Fibroblast of lung (primary cell): ENCODE measurements at places on chromosomes 16 and 17. TPM values are rescaled to one million over a fixed set of nuclear protein-coding genes. Genes with fewer than 3 reads are reported as not detected.

The LITAFD gene
- total RNA-seq = not detected in 2 replicates

GRCh38 chr17:1511290-1511689, 5.1 kb downstream of the INPP5K start:
- DNase-seq = no peak

The CDH15 gene
- 0.26 and 0.99 TPM in 2 replicates for total RNA-seq

DNA sequence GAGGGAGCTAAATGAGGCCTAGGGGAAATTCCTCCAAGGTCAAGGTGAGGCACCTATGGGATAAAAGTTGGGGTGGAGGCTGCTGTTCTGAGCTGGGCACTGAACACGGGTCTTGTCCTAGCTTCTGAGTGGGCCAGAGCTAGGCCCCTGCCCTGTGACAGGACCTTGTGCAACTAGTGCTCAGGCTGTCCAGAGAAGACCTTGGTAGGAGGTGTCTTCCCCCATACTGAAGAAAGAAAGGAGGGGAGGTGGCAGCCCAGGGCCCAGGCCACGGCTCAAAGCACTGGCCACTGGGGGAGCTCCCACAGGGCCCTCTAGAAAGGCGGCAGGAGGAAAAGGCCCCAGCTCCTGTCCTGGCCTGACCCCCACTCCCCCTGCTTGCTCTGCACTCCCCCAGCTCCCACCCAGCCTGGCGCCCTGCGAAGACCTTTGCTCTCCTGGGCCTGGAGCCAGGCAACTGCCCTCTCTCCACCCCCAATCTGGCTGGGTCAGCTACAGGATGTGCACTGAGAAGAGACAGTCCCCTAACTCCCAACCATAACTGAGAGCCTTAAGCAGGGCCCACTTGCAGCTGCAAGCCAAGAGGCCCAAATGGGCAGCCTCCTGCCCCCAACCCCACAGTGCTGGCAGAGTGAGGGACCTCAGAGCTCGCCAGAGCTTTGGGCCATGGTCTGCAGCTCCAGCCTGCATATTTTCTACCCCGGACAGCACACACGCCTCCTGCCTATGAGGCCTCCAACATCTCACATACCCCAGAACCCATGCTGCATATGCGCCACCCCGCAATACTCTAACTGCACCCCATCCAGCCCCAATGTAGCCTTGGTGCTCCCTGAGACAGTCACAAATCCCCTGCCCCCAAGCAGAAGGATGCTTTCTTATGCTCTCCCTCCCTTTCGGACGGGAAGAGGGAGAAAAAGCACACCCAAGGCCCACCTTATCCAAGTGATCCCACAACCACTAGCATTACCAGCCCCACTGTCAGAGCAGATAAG, 15.3 kb downstream of the HSD11B2 start:
- DNase-seq = no peak

The EVPLL gene
- total RNA-seq = not detected in 2 replicates

GRCh38 chr17:33968350-33969044, 286.6 kb upstream of the CCL2 start:
- no peak for DNase-seq

DNA sequence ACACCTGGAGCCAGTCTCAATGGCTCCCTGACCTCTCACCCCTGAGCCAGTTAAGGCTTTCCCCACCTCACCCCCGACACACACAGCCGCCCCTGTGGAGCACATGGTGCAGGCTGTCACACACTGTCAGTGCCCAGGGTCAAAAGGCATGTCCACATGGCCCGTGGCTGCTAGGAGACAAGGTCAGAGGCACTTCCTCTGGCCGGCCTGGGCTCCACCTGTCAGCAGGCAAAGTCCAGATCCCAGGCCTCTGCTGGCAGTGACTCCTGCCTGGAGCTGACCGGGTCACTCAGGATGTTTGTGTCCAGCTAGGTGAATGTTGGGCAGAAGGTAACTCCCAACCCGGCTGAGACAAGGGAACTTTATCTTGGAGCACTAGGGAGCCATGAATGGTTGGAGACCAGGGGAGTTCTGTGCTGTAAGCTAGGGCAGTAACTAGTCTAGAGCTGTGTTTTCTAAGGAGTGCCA, 6.0 kb downstream of the SREBF1 start:
- DNase-seq = no peak
